ENCODE measurements at places on chromosomes 7 and 10.

- H3K27me3 ChIP-seq: no peaks in the 10 kb centered on the region
- H3K4me1 ChIP-seq: no peaks in the 10 kb centered on the region
- H3K4me3 ChIP-seq: no peak overlapping the region
- DNase-seq: no peak
- no peak overlapping the region for H3K27ac ChIP-seq
- no peaks in the 10 kb centered on the region for H3K36me3 ChIP-seq
Measured at GRCh38 chr10:23238015-23238414, 45.9 kb downstream of the PTF1A start.

- no peak for DNase-seq
- peak overlapping the region; percentile 58 for H3K27ac ChIP-seq
- H3K27me3 ChIP-seq: no peaks in the 10 kb centered on the region
- H3K36me3 ChIP-seq: no peaks in the 10 kb centered on the region
- H3K4me3 ChIP-seq: peak overlapping the region; percentile 9
- H3K4me1 ChIP-seq: peaks cover 23% of the 10 kb centered on the region
Measured at GRCh38 chr10:117441812-117442443, 66.7 kb upstream of the PDZD8 start.

- no peak overlapping the region for H3K4me3 ChIP-seq
- no peaks in the 10 kb centered on the region for H3K36me3 ChIP-seq
- no peaks in the 10 kb centered on the region for H3K4me1 ChIP-seq
- H3K27ac ChIP-seq: no peak overlapping the region
- no peak for DNase-seq
- peaks cover 73% of the 10 kb centered on the region for H3K27me3 ChIP-seq
Measured at GRCh38 chr7:45689011-45689796, 115.0 kb downstream of the ADCY1 start.

GRCh38 chr10:88070080-88070880, 206.9 kb downstream of the PTEN start:
- no peaks in the 10 kb centered on the region for H3K36me3 ChIP-seq
- DNase-seq: no peak
- no peaks in the 10 kb centered on the region for H3K4me1 ChIP-seq
- H3K27ac ChIP-seq: no peak overlapping the region
- H3K27me3 ChIP-seq: no peaks in the 10 kb centered on the region

GRCh38 chr7:1460821-1461645, 1.8 kb upstream of the MICALL2 start:
- H3K27me3 ChIP-seq: no peaks in the 10 kb centered on the region
- H3K36me3 ChIP-seq: no peaks in the 10 kb centered on the region
- no peak for DNase-seq
- no peak overlapping the region for H3K27ac ChIP-seq
- H3K4me3 ChIP-seq: no peak overlapping the region

DNA sequence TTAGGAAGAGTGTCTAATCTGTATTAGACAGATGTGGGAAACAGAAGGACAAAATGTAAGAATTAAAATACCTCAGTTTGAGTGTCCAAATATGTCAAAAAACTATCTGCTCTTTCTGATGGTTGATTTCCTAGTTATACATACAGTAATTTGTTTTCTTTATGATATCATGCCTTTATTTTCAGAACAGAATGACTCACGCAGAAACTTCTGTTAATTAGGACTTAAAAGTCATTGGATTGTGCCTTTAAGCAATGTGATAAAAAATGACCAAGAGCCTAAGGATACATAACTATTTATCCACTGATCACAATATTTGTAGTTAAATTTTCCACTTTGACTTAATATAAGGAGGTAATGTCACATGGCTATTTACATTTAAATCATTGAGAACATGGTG, 206.7 kb upstream of the PTPRZ1 start:
- no peak overlapping the region for H3K27ac ChIP-seq
- H3K4me3 ChIP-seq: no peak overlapping the region
- no peaks in the 10 kb centered on the region for H3K27me3 ChIP-seq

- no peaks in the 10 kb centered on the region for H3K36me3 ChIP-seq
- H3K27me3 ChIP-seq: peaks cover 37% of the 10 kb centered on the region
- no peaks in the 10 kb centered on the region for H3K4me1 ChIP-seq
- H3K27ac ChIP-seq: no peak overlapping the region
- no peak overlapping the region for H3K4me3 ChIP-seq
- DNase-seq: no peak
Measured at GRCh38 chr10:1266033-1266802, 210.0 kb downstream of the WDR37 start.

GRCh38 chr7:17152721-17153120, 145.7 kb upstream of the AHR start:
- DNase-seq: no peak
- H3K4me3 ChIP-seq: no peak overlapping the region
- H3K4me1 ChIP-seq: no peaks in the 10 kb centered on the region
- no peaks in the 10 kb centered on the region for H3K27me3 ChIP-seq
- no peak overlapping the region for H3K27ac ChIP-seq

- H3K4me3 ChIP-seq: no peak overlapping the region
- H3K27ac ChIP-seq: no peak overlapping the region
- no peaks in the 10 kb centered on the region for H3K4me1 ChIP-seq
- no peaks in the 10 kb centered on the region for H3K27me3 ChIP-seq
- DNase-seq: no peak
Measured at GRCh38 chr10:109618301-109618700, 305.0 kb downstream of the XPNPEP1 start.

GRCh38 chr7:70776627-70777101, 355.3 kb upstream of the GALNT17 start:
- H3K27ac ChIP-seq: no peak overlapping the region
- no peaks in the 10 kb centered on the region for H3K36me3 ChIP-seq
- H3K4me3 ChIP-seq: no peak overlapping the region
- no peak for DNase-seq
- H3K27me3 ChIP-seq: peaks cover 68% of the 10 kb centered on the region

- H3K4me1 ChIP-seq: peaks cover 31% of the 10 kb centered on the region
- no peak overlapping the region for H3K27ac ChIP-seq
- no peaks in the 10 kb centered on the region for H3K27me3 ChIP-seq
- H3K36me3 ChIP-seq: peaks cover 44% of the 10 kb centered on the region
- no peak overlapping the region for H3K4me3 ChIP-seq
Measured at GRCh38 chr7:116769546-116769945, 92.8 kb upstream of the CAPZA2 start.

DNA sequence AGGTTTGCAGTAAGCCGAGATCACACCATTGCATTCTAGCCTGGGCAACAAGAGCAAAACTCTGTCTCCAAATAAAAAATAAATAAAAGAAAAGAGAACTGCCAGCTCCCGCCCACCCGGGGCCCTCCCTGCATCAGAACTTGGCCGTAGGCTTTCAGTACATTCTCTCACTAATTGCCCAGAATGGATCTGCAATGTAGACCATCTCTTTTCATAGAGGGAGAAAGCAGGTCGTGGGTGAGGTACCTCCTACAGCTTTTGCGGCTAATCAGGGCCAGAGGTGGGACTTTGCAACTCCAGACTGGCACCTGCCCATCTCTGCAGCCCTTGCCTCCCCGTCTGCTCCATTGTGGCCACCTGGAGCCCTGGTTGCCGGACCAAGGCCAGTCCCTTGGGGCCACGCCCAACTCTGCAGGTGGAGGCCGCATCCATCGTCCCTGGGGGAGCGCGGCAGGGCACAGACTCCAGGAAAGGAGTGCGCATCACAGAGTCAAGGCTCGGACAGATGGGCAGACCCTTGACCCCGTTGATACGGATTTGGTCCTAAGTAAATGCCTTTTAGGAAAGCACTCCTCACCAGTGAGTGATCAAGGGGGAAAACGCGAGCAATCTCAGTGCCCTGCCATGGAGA, 179.1 kb upstream of the SH2B2 start:
- H3K27ac ChIP-seq: no peak overlapping the region
- H3K27me3 ChIP-seq: no peaks in the 10 kb centered on the region
- no peaks in the 10 kb centered on the region for H3K4me1 ChIP-seq
- no peaks in the 10 kb centered on the region for H3K36me3 ChIP-seq

- no peak overlapping the region for H3K4me3 ChIP-seq
Measured at GRCh38 chr10:67550838-67551402, 145.1 kb downstream of the CTNNA3 start.

DNA sequence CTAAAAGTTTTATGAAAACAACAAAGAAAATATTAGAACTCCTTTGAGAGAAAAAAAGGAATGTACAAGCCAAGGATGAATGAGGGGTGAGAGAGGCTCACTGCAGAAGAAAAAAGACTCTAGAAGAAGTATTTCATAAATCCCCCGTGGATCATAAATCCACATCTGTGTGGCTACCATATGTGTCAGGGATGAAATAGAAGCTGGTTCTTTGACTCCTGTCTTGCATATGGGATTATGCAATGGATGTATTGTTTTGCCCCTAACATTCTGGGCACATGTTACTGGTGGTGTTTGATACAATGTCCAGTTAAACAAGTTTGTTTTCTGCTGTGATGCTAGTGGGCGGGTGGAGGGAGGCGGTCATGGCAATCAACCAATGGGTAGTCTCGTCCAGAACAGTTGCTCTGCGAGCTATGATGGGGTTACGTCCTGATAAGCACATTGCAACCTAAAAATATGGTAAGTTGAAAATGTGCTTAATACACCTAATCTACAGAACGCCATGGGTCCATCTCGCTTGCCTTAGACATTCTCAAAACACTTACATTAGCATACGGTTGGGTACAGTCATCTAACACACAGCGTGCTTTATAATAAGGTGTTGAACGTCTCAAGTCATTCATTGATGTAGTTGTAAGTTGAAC, 34.1 kb upstream of the PITRM1 start:
- DNase-seq: no peak
- H3K4me1 ChIP-seq: no peaks in the 10 kb centered on the region
- no peaks in the 10 kb centered on the region for H3K36me3 ChIP-seq
- no peak overlapping the region for H3K4me3 ChIP-seq
- no peak overlapping the region for H3K27ac ChIP-seq
- no peaks in the 10 kb centered on the region for H3K27me3 ChIP-seq

GRCh38 chr10:118823256-118823907, 68.6 kb upstream of the CACUL1 start:
- H3K36me3 ChIP-seq: no peaks in the 10 kb centered on the region
- H3K4me1 ChIP-seq: no peaks in the 10 kb centered on the region
- no peak overlapping the region for H3K27ac ChIP-seq
- H3K4me3 ChIP-seq: no peak overlapping the region
- no peak for DNase-seq

DNA sequence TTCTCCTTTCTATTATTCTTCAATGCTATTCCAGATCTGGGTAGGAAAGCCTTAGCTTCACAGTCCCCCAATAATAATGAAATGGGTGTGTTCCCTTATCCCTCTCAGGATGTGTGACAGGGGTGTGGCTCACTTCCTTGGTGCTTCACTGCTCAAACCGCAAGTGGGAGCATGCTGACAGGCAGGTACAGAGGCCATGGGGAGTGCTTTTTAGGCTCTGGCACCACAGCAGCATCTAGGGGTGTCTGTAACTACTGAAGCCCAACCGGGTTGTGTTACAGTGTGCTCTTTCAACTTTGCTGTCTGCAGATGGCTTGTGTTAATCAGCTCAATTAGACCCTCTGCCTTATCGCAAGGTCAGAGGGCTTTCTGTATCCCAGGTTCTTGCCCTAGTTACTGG, 79.4 kb upstream of the CYP2C9 start:
- no peak overlapping the region for H3K4me3 ChIP-seq
- H3K36me3 ChIP-seq: no peaks in the 10 kb centered on the region
- H3K4me1 ChIP-seq: no peaks in the 10 kb centered on the region
- H3K27me3 ChIP-seq: no peaks in the 10 kb centered on the region
- DNase-seq: no peak
- H3K27ac ChIP-seq: no peak overlapping the region

DNA sequence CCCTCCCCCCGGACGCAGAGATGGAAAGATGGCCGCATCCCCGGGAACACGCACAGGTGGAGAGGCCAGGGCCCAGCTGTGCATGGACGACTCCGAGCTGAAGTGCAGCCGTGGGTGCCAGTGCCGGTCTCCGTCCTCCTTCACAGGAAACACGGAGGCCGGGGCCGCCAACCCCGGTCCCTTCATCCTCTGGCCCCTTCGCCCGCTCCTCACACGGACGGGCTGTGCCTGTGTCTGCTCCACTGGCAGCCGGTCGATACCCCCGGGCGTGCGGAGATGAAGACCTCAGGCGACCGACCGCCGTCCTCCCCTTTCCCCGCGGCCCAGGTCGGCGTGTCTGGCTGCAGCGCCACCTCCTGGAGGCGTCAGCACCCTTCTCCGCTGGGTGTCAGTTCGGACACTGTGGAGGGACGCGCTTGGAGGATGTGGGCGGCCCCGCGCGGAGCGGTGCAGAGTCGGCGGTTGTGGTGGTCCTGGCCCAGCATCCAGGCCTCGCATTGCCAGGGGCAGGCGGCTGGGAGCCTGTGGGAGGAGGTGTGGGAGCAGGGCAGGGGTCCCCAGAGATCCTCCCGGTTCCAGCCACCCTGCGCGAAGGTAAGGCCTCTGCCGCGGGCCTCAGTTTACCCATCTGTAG, 9.9 kb downstream of the ZNF511 start:
- H3K27me3 ChIP-seq: no peaks in the 10 kb centered on the region
- H3K27ac ChIP-seq: no peak overlapping the region
- peak; percentile 56 for DNase-seq
- H3K4me1 ChIP-seq: no peaks in the 10 kb centered on the region
- peak overlapping the region; percentile 26 for H3K4me3 ChIP-seq
- H3K36me3 ChIP-seq: no peaks in the 10 kb centered on the region

DNA sequence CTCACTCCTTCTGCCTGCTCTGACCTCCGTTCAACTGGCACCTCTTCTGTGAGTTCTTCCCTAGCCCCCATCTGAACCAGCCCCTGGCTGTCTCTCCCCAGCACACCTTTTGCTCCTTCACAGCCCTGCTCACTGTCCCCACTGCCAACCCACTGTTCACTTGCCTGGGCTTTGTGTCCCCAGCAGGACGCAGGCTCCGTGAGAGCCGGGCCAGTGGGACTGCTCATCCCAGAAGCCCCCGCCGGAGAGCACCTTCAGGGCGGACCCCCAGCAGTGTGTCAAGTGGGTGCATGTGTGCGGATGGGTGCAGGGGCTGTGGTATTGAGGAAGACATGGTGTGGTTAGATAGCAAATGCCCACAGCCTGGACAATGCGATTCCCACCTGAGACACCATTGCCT, 148.4 kb upstream of the RNF32 start:
- peaks cover 90% of the 10 kb centered on the region for H3K27me3 ChIP-seq
- no peaks in the 10 kb centered on the region for H3K4me1 ChIP-seq
- no peaks in the 10 kb centered on the region for H3K36me3 ChIP-seq
- no peak overlapping the region for H3K4me3 ChIP-seq
- no peak overlapping the region for H3K27ac ChIP-seq

DNA sequence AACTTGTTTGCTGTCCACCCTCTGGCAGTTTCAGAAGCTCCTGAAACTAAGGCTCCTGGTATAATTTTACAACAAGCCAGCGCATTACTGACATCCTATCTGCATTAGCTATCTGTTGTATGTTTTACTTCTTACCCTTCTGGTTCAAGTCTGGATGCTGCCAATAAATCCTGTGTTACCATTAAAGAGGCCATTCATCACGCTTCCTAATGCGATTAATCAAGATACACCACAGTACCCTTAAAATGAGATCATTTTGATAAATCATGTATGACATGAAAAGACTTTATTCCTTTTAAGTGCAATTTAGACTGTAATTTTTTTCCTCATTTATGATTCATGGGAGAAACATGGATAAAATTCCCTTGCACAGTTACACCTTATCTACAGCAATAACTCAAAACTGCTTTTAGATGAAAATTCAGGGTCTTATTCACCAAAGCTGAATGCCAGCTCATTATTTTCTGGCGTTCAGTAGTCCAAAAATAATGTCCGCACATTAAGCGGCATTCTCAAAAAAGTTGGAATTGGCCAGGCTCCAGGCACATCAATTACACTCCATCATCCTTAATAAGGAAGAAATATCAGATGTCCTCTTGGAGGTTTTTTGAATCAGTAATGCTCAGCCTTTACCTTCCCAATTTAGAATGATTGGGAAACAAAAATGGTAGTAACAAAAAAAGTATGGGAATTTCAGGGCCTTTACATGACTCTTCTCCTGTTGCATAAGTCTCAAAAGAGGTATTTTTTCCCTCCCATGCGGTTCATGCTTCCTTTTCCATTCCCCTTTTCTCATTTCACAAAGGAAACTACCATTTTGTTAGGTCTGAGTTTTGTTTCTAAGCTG, 878.5 kb downstream of the LRMDA start:
- DNase-seq: no peak
- H3K4me1 ChIP-seq: no peaks in the 10 kb centered on the region
- H3K4me3 ChIP-seq: no peak overlapping the region
- H3K27ac ChIP-seq: no peak overlapping the region
